ENCODE measurements at places on chromosomes 7 and 10.

GRCh38 chr7:13826752-13827151 is 162.7 kb downstream of the ETV1 start:
- DNase-seq: no peak

DNA sequence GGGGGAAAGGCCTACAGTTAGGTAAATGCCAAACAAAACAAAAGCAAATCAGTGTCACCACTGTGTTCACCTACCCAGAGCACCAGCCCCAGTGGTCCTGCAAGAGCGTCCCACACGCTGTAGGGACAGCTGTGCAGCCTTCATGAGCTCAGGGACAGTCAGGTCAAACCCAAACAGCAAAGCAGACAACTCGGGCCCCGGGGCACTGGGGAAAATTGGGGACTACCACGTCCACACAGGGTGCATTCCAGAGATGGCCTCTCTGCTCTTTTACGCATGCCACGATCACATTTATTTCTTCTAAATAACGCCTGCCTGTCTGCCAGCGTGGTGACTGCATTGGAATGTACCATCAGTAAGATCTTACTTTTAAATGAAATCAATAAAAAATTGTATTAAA is 21.7 kb downstream of the EBF3 start:
- DNase-seq: no peak

DNA sequence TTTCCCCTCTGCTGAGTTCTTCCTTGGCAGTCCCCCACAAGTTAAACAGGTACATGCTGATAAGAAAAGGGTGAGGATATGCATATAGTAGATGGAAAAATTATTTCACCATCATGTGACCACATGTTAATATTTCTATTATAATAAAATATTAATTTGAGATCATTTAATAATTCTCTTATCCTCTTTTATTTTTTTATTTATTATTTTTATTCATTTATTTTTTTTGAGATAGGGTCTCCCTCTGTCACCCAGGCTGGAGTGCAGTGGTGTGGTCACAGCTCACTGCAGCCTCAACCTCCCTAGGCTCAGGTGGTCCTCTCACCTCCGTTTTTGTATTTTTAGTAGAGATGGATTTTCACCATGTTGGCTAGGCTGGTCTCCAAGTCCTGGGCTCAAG is 11.6 kb upstream of the GLI3 start:
- DNase-seq: no peak

DNA sequence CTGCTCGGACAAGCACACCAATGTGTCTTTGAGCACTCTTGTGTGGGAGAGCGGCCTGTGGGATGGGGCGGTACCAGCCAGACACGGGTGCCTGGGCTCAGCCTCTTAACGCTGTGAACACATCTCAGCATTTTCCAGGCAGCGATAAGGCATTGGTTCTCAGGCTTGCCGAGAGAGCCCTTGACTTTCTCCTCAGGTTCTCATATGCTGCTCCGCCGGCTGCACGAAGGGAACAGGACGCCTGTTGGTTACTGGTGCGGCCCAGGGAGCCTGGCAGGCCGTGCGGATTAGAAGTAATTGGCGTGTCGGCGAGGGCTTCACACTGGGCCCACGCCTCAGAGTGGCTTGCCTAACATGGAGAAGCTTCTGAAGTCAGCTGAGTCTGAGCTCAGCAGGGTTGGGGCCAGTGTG is 456.7 kb upstream of the FOXK1 start:
- DNase-seq: no peak

GRCh38 chr7:28477041-28477442 is 64.7 kb downstream of the CREB5 start:
- no peak for DNase-seq

GRCh38 chr10:77927402-77928246 is 1.1 kb upstream of the DLG5 start:
- DNase-seq: no peak

All from activated CD4-positive, alpha-beta T cell treated with anti-CD3 and anti-CD28 coated beads for 1 hour (primary cell).